Airway epithelial cell (primary cell): ENCODE measurements at places on chromosomes 6 and 20. TPM values are rescaled to one million over a fixed set of nuclear protein-coding genes. Genes with fewer than 3 reads are reported as not detected.

The NRSN1 gene
- total RNA-seq, result not detected in 2 replicates

The KHDRBS2 gene
- not detected in 2 replicates for total RNA-seq

The F13A1 gene
- total RNA-seq, result 0.05 TPM in 1 of 2 replicates, not detected in the other

The TFAP2A gene
- total RNA-seq, result 24.4 and 24.8 TPM in 2 replicates
